ENCODE measurements at places on chromosomes 16 and 17.

DNA sequence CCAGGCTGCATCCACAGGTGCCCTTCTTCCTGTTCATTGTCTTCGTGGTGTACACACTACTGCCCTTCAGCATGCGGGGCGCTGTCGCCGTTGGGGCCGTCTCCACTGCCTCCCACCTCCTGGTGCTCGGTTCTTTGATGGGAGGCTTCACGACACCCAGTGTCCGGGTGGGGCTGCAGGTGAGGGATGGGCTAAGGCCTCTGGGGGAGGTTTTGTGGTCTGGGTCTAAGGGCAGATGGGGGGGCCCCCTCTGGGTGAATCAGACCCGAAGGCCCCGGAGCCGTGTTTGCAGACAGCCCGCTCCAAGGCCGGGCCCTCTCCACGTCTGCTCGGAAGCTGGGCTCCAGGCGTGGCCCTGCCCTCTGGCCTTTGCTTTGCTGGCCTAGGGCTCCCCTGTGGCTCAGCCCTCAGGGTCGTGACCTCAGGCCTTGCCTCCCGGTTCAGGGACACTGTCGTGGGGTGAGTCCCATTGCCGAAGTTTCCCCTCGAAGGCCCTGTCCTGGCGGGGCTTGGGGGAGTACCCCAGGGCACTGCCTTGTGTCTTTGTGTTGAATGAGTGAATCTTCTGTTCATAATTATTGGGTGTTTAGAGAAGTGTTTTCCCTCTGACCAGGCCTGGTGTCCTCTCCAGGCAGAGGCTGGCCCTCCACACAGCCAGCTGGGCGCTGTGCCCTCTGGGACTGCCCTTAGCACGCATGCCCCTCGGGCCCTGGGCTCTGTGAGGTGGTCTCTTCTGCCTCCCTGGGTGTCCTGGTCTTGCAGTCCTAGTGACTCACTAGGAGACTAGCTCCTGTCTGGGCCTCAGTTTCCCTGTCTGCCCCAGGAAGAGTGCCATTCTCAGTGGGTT lies 25.6 kb downstream of the ADCY7 start:
- no peak for DNase-seq

DNA sequence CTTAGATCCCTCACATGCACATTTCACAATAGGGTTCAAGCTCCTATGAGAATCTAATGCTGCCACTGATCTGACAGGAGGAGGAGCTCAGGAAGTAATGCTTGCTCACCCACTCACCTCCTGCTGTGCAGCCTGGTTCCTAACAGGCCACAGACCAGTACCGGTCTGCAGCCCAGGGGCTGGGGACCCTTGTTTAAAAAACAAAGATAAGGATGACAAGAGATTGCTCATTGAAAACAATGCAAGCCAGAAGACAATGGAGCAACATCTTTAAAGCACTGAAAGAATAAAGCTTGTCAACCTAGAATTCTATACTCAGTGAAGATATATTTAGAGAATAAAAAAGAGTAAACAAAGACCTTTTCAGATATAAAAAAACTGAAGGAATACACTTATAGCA lies 22.8 kb upstream of the FA2H start:
- DNase-seq, result no peak

DNA sequence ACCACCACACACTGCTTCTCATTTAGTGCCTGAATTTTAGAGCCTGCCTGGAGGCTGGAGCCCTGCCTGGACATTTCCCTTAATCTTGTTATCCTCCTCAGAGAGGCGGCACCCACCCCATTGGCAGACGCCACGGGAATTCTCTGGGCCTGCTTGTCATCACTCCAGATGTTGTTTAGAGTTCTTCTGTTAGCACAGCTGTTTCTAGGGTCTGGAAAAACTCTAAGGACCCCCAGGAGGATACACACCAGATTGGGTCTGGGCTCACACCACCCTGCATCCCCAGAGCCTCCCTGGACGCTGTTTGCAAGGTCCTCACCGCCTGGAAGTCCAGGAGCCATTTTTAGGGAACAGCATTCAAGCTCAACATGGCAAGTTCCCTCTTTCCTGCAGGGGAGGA lies 565 bp upstream of the XAF1 start:
- no peak for DNase-seq

- no peak for DNase-seq
These were observed 47.7 kb upstream of the TNRC6A start for GRCh38 chr16:24681793-24682192.
